ENCODE measurements at places on chromosomes 3 and 15. TPM values are rescaled to one million over a fixed set of nuclear protein-coding genes. Genes with fewer than 3 reads are reported as not detected.

- DNase-seq = no peak
Measured at GRCh38 chr15:90597577-90597976, 67.9 kb downstream of the CRTC3 start.

DNA sequence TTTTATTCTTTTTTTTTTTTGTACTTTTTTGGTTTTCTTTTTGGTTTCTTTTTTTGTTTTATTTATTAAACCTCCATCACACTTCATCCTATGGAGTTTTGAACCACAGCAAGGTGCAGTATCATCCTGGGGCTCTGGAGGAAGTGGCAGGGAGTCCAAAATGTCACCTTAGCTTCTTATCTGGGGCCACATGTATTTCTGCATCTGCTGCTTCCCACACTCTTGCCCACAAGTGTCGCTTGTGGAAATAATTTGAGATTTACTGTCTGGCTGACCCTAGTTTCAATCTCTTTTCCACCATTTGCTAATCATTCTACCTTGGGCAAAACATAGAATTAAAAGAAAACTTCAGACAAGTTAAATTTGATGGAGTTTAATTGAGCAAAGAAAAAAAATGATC, 6.4 kb downstream of the OPA1 start:
- no peak for DNase-seq

- DNase-seq = no peak
Measured at GRCh38 chr3:82520846-82521245, 759.4 kb upstream of the GBE1 start.

GRCh38 chr3:142224482-142225072, 808 bp downstream of the GK5 start:
- DNase-seq = no peak

GRCh38 chr3:127738192-127738840, 65.6 kb downstream of the ABTB1 start:
- DNase-seq = peak; percentile 26

- DNase-seq = no peak
Measured at GRCh38 chr15:66019368-66019767, 150.1 kb downstream of the RAB11A start.

DNA sequence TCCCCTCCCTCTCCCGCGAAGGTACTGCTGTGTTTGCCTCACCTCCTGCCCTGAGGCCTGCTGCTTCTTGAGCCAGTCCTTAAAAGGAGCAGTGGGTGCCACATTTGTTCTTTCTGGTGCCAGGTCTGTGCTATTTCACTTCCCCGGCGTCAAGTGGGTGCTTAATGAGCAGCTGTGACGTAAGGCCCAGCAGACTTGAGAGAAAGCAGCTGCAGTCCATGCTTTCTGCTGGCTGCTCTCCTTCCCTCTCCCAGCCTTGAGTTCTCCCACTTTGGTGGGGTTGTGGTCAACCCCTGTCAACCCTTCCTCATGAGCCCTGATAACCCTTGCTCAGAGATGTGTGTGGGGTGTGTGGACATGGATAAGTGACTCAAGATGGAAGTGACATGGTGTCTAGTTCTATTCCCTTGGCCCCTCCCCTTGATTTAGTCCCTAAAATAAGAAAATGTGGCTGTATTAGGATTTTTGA, 6.9 kb downstream of the INAFM2 start:
- peak; percentile 44 for DNase-seq

DNA sequence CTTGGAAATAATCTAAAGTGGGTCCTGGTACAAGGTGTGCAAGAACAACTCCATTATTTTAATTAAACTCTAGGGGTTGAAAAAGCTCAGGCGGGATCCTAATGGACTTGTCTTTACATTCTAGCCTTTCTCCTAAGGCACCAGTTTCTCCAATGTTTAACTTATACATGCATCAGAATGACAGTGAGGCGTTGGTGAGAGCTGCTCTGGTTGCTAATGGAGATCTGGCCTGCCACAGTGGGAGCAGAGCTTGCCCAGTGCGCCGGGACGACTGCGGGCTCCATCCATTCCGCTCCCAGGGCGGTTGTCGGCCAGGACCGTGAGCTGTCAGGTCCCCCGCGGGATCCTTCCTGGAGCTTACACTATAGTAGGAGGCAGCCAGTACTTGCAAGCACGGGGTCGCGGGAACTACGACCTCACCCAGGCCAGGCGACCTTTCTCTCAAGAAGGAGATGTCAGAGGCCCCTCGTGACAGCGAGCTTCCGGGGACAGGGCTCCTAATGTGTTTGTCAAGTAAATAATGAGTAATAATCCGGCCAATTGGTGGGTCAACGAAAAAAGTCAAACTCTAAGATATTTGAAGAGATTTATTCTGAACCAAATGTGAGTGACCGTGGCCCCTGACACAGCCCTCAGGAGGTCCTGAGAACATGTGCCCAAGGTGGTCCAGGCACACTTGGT, 991 bp upstream of the HIGD1A start:
- DNase-seq = no peak

DNA sequence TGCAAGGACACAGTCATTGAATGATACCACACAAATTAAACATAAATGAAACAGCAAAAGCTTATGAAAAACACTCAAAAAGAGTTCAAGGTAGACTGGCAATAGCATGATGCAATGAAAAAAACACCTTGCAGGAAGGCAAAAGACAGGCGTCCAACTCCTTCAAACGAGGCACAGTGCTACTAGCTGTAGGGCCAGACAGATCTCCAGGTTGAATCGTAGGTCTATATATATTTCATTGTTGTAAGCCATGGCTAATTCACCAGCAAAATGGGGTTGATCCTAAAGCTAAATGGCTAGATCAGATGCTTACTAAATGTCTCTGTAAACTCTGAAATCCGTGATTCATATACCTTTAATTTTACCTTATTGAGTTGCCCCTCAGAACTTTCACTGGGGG, 94.2 kb downstream of the THRB start:
- no peak for DNase-seq

- no peak for DNase-seq
Measured at GRCh38 chr3:185646382-185647133, 60.5 kb downstream of the SENP2 start.

DNA sequence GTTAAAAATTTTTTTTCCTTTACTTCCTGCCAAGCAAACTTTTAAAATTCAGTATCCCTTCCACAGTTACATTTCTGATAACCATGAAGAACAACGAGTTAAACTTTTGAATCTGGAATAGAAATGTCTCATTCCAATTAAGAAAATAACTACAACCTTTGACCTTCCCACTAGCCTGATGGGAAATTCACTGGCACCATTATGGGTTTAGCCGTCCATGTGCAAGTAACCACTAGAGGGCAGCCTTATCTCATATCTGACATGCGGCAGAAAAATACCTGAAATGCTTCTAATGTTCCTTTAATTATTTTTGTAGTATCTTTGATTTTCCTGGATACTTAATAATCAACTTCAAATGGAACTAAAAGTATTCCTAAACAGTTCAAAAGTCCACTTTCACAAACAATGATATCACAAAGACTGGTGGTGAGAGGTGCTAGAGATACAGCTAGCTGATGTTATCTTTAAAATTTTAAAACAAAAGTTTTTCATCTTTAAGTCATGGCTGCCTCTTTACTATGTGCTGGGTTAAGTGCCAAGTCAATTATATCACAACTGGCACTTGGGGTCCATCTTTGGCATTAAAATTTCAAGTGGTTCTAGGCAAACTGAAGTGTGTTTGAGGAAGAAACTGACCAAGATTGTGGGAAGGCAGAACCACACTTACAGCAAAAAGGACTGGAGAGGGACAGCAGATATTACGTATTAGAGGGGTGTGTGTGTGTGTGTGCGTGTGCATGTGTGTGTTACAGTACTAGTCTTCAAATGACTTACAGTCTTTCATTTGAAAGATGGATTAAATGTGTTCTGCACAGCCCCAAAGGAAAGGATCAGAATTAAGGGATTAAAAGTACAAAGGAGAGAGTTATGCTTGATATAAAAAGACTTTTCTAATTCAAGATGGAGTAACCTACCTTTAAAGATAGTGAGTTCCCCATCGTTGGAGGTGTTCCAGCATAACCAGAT, 107.1 kb upstream of the ICE2 start:
- peak; percentile 49 for DNase-seq

RASGRF1 gene
- polyA plus RNA-seq = 1.1 TPM

ALDH1A2 gene
- polyA plus RNA-seq = 0.15 TPM

ACOX2 gene
- polyA plus RNA-seq = 0.74 TPM

FAM174B gene
- 0.44 TPM for polyA plus RNA-seq

VIPR1 gene
- polyA plus RNA-seq = 0.77 TPM

SGO1 gene
- polyA plus RNA-seq = 3.7 TPM

All from mammary epithelial cell (primary cell).